NCI-H1105 (cell line): ENCODE measurements at places on chromosomes 12 and 14.

GRCh38 chr14:78982551-78982950 is 812.4 kb downstream of the NRXN3 start:
- no peak for DNase-seq

GRCh38 chr12:126617312-126617711 is 1552.1 kb downstream of the AACS start:
- DNase-seq = no peak

DNA sequence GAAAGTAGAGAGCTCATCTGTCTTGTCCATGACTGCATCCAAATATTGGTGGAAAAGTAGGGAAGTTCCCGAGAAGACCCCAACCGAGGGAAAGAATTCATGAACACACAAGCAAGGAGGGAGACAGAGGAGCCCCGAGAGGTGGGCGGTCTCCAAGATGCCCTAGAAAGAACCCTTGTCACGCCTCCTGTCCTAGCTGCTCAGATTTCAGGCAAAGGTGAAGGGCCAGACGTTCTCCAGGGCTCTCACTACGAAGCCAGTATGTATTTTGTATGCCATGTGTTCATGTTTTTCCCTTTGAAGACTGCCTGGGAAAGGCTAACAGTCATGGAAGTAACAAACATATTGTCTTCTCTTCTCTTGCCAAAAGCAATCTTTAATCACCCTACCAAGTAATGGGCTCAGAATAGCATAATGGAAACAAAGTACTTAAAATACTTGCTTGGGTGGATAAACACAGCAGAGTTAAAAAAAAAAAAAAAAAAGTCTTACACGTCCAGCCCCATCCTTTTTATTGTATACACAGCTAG is 99.2 kb upstream of the TBX3 start:
- DNase-seq = no peak

DNA sequence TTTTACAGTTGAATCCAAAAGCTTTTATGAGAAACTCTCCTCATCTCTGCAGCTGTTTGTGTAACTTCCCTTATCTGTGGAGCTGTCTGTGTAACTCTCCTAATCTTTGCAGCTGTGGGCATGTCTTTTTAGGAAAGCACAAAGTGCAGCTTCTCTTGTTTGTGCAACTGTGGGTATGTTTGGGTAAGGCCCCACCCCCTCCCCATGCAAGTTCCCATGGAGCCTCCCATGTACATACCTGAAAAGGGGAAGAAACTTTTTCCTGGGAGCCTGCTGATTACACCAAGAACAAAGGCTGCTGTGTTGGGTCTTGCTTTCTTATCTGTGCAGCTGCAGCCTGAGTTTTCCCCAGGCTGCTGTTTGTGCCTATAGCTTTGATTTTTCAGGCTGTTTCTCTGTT is 42.7 kb upstream of the CDKN3 start:
- DNase-seq = no peak

DNA sequence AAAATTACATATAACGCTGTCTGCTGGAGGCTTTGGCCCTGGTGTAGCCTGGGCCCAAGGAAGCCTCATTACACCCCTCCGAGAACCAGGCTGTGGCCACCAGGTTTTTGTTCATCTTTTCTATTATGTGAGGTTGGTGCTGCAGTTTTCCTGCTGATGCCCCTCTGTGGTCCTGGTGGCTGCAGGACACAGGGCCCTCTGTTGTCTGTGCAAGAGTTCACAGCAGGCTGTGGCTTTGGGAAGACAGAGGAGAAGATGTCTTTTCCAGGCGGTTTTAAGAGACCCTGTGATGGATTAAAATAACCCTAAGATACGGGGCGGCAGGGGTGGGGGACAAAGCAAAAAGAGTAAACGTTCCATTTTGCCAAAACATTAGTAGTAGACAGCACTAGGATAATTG is 121.5 kb downstream of the ADGRD1 start:
- no peak for DNase-seq

- no peak for DNase-seq
Observed at GRCh38 chr14:92794547-92794941, 439 bp downstream of the GOLGA5 start.

- no peak for DNase-seq
Observed at GRCh38 chr14:83085725-83086124, 1552.1 kb upstream of the SEL1L start.

DNA sequence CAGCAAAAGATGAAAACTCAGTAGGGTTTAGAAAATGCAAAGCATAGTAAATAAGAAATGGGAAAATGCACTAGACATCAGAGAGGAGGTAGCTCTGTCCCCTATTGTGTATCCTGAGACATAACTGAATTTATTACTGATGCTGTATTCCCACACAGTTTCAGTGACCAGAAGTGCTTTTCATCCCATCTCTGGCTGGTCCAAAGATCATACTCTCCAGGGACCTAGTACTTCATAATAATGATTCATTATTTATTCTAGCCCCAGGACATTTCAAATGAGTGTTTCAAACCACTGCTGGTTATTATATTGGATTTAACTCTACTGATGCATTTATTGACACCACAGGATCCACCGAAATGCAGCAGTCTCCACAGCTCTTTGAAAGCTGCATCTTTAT is 163.3 kb downstream of the PAWR start:
- no peak for DNase-seq

- DNase-seq = no peak
Observed at GRCh38 chr12:58529897-58530741, 390.2 kb downstream of the LRIG3 start.

DNA sequence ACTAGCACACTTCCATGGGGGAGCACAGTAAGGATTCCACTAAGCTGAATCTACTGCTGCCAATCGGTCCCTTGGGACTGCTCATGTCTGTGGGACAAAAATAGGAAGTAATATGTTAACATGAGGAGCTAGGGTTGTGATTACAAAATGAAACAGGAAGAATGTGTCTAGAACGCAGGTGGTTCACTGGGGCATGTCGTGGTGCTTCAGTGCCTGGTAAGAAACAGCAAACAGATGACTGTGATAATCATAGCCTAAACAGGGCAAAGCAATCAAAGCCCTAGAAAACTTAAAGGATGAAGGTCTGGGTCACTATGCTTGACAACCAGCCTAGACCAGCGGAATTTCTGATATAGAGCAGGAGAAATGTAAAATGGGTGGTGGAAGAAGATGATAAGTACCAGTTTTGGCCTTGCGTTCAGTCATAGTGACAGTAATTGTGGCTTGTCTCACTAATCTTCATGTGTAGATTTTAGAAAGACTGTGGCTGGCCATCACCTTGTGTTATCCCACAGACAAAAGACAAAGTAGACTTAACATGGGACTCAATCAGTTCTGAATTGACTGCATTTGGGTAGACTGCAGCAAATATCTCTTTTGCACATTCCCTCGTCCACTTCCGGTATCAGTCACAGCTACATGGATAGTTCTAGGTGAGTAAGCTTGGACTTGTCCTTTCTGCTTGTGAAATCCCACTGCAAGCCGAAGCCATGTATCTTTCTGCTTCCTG is 51.4 kb downstream of the WASHC3 start:
- no peak for DNase-seq

DNA sequence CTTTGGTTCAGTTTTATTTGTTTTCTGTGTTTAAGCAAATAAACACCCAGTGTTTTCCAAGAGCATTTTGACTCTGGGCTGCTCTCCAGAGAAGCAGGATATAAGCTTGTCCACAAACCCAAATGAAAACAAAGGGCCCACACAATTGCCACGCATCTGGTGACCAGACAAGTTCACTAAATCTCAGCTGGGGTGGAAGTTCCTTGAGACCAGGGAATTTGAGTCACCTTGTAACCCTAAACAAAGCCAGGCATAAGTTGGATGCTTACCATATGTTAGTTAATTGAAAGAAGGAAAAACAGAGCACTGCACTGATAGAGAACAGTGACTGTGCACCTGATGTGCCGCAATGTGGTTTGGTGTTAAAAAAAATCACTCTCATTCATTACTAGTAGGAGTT is 1.6 kb upstream of the TXNRD1 start:
- no peak for DNase-seq

- DNase-seq = no peak
Observed at GRCh38 chr14:92528486-92529100, 15.0 kb downstream of the RIN3 start.

DNA sequence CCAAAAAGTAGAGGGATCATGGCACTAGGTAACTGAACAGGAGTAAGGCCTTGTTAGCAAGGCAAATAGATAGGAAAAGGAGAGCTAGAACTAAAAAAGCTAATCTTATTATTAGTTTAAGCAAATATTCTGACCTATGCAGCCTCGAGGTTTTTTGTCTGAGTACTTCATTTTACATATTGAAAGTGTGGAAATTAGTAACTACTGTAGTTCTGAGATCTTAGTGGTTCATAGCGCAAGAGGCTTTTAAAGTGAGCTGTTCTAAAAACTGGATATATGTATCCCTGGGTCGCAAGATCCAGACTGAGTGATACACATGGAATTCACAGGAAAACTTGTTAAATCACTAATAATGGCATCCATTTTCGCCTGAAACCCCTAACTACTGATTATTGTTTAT is 411.0 kb upstream of the SOX5 start:
- no peak for DNase-seq

GRCh38 chr14:75205591-75205990 is 29.2 kb upstream of the TMED10 start:
- DNase-seq = no peak

GRCh38 chr14:87108726-87109125 is 884.3 kb downstream of the GALC start:
- no peak for DNase-seq

DNA sequence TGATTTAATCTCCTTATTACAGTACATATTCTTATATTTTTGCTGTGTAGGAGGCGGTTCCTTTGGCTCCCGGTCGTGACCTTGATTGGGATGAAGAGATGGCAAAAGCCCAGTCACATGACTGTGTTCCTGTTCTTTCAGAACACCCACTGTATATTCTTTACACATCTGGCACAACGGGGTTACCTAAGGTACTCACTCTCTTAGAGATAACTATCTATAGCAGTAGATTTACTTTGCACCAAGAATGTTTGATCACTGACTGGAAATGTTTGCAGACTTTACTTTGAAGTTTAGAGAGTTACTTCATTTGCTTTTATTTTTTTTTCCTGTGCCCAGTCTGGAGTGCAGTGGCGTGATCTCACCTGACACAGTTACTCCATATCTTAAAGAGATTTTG is 65.2 kb downstream of the ACSS3 start:
- no peak for DNase-seq

GRCh38 chr12:53954694-53955035 is at the start of gene HOXC12:
Gene HOXC12 (plus strand): TSS chr12:53954903. CDS start chr12:53954930, 27 bp downstream.
- no peak for DNase-seq

DNA sequence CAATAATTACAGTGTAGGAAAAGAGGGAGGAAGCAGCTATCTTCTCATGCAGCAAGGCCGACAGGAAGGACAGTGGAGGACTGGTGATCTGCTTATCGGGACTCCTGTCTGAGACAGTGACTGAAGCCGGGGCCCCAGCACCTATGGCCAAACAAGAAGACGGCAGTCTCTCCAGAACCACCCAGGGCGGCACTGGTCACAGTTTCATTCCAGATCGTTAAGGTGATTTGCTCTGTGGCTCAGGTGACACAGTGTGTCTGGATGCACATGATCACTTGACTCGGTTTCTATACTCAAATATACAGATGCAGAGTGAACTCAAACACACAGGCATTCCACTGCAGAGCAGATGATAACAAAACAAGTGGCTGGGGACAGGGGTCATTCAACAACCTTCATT is 52.1 kb upstream of the CORO1C start:
- no peak for DNase-seq

DNA sequence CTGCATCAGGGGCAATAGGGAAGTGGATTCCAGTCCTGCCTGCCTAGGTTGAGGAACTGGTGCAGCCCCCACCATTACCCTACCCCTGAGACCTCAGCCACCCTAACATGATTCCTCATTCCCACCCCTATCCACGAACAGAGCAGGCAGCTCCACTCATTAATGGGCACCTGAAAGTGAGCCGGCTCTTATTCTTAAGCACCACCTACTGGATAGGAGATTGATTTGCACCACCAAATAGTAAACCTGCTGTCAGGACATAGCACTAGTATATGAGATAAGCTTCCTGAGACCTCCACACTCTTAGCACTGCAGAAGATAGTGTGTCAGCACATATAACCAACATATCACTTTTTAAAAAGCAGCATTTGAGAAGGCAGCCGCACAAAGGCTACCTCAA is 573.2 kb downstream of the SOX5 start:
- no peak for DNase-seq

GRCh38 chr14:61178226-61179060 is 102.7 kb downstream of the TMEM30B start:
- no peak for DNase-seq

DNA sequence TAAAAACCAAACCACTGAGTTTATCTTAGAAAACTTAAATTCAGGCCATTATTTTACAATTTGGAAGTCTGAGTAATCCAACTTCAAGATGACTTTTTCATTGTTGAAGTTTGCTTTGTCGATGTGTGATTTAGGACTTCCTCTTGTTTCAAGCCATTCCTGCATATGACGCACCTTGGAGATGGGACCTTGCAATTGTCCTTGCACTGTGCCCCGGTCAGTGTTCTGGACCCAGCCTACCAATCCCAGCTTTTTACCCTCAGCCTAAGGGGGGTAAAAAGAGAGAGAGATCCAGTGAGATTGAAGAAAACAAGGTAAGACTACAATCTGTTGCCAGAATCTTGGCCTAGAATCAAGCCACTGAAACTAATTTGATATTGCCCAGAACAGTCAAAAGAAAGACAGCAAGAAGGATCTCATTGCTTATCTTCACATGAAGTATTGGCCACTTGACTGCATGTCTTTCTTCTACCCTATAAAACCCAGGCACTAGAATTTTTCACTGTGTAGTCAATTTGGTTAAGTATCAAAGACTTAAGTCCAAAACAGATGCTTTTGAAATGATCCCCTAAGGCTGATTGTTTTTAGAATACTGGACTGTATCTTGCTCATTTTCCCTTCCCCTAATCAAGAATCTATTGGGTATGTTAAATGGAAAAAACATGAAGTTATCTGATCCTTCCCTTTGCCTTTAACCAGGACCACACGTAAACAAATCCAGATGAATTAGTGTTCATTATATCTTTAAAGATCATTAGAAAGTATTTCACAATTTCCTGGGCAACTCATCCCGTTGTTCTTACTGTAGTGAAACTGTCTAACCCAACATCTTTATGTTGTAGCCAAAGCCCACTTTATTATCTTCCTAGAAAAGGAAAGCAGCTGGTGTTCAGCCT is 2.4 kb upstream of the MLH3 start:
- no peak for DNase-seq

GRCh38 chr12:87925021-87925420 is 104.2 kb downstream of the C12orf50 start:
- no peak for DNase-seq

DNA sequence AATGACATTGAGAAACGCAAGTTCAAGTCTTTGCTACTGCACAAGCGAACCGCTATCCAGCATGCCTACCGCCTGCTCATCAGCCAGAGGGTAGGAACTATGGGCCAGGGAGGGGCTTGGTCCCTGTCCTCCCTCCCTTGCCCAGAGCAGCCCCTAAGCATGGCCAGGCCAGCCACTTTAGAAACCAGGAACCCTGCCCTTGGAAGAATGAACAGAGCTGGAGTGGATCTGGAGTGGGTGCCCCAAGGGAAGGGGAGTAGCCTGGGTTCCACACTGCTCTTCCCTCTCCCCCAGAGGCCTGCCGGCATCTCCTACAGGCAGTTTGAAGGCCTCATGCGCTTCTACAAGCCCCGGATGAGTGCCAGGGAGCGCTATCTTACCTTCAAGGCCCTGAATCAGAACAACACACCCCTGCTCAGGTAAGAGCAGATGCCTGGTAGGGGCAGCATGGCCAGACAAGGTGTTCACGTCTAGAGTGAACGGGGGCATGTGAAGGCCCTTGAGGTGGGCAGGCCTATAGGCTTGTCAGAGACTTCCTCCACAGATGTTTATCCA is 55.8 kb downstream of the TPCN1 start:
- DNase-seq = no peak

GRCh38 chr12:127516467-127516866 is 750.5 kb upstream of the TMEM132C start:
- DNase-seq = no peak

- no peak for DNase-seq
Observed at GRCh38 chr12:47913081-47913480, 8.3 kb upstream of the VDR start.
